ENCODE measurements at places on chromosomes 7 and 10.
A peak's percentile ranks its signal among the peaks of the same experiment; 100 is the strongest.

DNA sequence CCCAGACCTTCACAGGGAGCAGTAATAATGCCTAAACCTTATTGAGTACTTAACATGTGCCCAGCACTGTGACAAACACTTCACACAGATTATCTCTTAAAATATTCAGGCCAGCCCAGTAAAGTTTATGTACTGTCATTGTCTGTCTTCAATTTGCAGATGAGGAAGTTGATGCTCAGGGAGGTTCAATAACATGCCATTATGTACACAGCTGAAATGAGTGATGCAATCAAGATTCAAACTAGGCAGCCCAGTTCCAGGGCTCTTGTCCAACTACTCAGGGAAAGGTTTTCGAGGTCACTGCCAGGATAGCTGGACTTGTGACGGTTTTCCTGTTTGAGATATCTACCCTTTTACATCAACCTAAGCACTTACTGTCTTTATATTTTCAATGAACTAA lies 56.1 kb downstream of the AUTS2 start:
- peak; percentile 65 for DNase-seq

DNA sequence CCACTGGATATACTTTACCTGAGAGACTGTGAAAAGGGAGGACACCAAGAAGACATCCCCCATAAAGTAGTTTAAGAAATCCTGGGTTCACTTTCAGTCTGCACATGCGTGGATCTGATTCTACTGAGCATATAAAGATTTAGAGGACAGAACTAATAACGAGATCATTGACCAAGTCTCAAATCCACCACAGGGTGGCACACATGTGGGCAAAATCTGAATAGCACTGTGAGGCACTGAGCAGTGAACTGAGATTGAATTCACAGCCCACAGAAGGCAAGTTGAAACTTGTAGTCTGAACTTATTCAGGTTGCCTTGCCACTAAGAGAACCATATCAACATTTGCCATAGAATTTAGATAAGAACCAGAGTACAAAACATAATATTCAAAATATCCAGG lies 818.6 kb downstream of the GRID1 start:
- no peak for DNase-seq

DNA sequence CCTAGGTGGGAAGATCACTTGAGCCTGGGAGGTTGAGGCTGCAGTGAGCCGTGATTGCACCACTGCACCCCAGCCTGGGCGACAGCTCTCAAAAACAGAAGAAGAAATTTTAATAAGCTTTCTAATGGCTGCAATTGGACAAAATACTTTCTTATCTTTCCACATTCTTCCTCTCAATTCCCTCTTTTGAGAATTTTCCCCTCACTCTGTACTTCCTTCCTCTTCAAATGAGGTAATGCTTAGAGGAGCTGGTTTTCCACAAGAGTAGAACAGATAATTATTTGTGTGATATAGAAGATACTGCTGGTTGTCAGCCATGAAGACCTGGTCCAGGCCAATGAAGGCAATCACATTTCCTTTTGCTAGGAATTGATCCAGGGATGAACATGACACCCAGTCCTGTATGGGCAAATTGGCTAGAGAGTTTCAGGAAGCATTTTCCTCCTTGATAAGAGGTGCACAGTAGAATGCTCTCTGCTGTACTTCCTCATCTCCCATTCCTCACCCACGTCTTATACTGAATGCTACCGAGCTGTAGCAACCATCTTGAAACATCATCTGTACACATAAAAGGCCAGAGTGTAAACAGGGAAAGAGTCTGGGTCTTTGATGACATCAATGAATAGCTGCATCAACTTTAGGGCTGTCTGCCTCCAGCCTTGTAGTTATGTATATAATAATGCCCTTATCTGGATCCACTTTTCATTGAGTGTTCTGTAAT lies 103.9 kb downstream of the CDK6 start:
- DNase-seq = peak; percentile 9

DNA sequence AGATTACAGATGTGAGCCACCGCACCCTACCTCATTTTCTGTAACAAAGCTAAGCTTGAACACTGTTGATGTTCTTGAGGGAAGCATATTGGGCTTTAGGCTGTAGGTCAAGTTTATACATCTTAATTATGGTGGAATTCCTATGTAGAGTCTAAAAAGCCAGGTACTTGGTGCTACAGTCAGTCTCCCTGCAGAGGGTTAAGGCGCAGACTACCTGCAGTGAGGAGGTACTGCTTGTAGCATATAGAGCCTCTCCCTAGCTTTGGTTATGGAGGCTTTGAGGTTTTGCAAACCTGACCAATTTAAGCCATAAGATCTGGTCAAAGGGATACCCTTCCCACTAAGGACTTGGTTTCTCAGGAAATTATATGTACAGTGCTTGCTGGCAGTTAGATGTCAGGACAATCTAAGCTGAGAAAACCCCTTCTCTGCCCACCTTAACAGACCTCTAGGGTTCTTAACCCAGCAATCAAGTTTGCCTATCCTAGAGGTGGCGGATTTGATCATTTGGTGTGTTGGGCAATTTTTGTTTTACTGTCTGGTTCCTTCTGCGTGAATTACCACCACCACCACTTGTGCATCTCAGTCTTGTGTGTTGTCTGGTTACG lies 6.0 kb downstream of the PPIA start:
- no peak for DNase-seq

DNA sequence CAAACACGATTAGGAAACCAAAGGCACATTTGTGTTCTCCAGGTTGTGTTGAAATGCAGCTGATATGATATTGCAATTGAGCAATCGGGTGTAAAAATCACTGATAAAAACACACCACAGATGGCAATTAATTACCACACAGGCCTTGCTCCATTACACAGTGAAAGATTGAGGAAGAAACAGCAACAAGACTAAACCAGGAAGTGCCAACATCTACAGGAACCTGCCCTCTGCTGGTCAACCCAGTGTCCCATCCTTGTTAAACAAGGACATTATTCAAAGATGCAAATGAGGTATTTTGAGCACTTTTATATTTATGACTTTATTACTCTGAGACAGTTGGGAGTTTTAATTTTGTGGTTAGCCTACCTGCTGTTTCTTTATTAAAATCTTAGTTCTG lies 765.6 kb upstream of the GHITM start:
- DNase-seq = peak; percentile 9

DNA sequence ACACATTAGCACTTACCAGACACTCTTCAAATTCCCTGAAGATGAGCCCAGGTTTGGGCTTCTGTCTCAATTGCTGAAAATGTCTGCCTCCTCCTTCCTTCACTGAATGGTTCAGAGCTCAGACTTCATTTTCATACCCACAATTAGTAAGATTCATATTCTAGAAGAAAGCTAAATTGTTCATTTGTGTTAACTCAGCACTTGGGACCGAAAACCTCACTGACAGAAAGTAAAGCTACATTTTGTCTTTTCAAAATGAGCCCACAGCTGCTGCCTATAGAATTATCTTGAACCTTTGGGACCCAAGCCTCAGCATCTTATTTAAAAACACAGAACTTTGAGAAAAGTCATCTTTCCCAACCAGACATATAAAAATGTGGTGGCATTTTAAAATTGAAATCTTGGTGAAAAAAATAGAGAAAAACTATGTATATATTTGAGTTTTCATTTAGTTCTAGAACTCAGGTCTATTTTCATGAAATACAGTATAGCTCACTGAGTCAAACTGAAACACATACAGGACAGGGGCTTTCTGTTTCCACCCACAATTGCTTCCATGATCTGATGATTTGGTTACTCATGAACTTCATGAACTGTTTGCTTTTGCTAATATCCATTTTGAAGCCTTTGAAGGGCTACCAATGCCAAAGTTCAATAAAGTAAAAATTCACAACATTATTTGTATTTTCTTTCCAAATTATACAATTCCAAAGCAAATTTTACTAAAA lies 119.1 kb upstream of the PFKP start:
- DNase-seq = no peak

- no peak for DNase-seq
Observed at GRCh38 chr7:155355745-155356144, 58.1 kb downstream of the INSIG1 start.

GRCh38 chr7:19362099-19362498 lies 216.9 kb upstream of the FERD3L start:
- DNase-seq = no peak

GRCh38 chr7:41188163-41189130 lies 514.4 kb downstream of the INHBA start:
- no peak for DNase-seq

DNA sequence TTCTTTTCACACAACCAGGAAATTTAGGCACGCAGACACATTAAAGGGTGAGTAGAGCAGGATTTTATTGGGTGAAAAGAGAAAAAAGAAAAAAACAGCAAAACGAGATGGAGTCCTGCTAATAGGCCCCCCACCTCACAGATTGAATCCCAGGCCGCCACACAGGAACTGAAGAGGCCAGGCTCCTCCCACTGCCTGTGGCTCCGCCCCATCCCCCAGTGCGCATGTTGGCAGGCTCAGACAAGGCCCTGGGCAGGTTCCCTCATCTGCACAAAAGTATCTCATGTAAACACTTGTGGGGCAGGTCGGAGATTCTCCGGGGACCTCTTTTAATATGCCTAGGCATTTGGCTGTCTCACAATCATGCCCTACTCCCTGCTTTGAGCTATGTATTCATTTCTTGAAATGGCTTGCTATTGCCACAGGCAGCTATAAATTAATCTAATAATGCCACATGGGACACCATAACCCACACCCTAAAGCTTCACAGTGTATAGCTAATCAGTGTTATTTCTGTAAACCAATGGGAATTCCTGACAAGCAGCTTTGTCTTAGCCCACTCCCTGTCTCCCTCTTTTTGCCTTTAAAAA lies 76.2 kb upstream of the KIF5B start:
- no peak for DNase-seq

GRCh38 chr7:156127166-156128134 lies 315.2 kb upstream of the SHH start:
- no peak for DNase-seq

GRCh38 chr7:125195156-125195555 lies 265.5 kb upstream of the POT1 start:
- DNase-seq = no peak

Data from suppressor macrophage (primary cell).